ENCODE measurements at places on chromosomes 3 and 15.

GRCh38 chr15:74950078-74950908 lies 6.3 kb downstream of the RPP25 start:
- DNase-seq = peak; percentile 83
- H3K36me3 ChIP-seq = no peaks in the 10 kb centered on the region
- H3K4me1 ChIP-seq = peaks cover 14% of the 10 kb centered on the region
- no peak overlapping the region for H3K27ac ChIP-seq
- H3K27me3 ChIP-seq = peaks cover 1% of the 10 kb centered on the region
- no peak overlapping the region for H3K4me3 ChIP-seq

GRCh38 chr3:62131620-62132019 lies 241.7 kb downstream of the FEZF2 start:
- H3K27ac ChIP-seq = no peak overlapping the region
- H3K4me1 ChIP-seq = no peaks in the 10 kb centered on the region
- H3K36me3 ChIP-seq = no peaks in the 10 kb centered on the region
- H3K27me3 ChIP-seq = no peaks in the 10 kb centered on the region
- H3K4me3 ChIP-seq = no peak overlapping the region
- DNase-seq = no peak

- no peaks in the 10 kb centered on the region for H3K27me3 ChIP-seq
- no peak for DNase-seq
- H3K4me1 ChIP-seq = no peaks in the 10 kb centered on the region
- H3K36me3 ChIP-seq = no peaks in the 10 kb centered on the region
- no peak overlapping the region for H3K27ac ChIP-seq
Observed at GRCh38 chr3:55059027-55059629, 131.3 kb upstream of the LRTM1 start.

DNA sequence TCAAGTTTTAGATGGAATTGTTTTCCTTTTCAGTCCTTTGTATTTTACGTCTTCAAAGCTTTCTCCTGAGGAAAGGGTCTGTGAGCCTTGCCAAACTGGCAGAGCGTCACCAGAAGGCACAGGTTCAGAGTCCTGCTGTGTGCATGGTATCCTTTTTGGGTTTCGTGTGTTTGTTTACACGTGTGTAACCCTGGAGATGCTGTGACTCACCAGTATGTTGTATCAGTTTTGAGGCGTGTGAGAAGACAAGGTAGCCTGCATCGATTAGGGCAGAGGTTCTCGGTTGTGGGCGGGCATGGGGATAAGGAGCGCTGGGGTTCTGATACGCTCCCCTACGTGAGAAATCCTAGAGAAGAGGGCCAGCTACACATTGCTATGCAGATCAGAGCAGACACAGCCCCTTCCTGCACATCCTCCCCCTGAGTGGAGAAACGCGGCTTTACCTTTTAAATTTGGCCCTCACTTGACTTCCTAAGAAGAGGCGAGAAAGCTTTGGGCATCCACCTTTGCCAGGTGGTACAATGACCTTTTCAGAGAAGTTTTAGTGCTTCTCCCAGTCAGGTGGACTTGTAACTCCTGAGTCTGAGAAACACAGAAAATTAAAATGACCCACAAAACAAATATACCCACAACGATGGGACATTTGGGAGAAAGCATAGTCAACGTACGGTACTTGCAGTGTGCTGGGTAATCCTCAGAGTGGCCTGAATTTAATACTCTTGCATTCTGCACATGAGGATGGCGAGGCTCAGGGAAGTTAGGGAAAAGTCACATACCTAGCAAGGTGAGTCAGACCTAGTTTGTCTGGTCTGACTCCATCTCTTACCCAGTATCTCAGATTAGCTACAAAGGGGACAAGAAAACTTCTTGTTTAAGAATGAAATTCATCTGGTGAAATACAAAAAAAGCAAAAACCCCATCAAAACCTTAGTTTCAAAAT lies 38.1 kb downstream of the TRAK1 start:
- H3K27ac ChIP-seq = no peak overlapping the region
- no peak for DNase-seq
- H3K4me1 ChIP-seq = no peaks in the 10 kb centered on the region
- H3K27me3 ChIP-seq = no peaks in the 10 kb centered on the region
- no peak overlapping the region for H3K4me3 ChIP-seq

DNA sequence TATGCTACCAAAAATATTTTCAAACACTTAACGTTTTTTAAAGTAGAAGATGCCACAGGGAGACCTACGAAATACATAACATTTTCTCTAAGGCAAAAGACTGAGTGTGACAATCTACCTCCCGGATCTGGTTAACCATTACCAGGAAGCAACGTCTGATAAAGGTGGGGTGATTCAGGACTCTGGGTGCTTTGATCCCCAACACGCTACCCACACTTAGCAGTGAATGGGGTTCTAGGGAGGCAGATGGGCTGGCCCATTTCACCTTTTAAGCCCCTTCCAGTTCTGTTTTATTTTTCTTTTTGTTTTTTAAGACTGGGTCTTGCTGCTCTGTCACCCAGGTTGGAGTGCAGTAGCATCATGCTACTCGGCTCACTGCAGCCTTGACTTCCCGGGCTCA lies 39.5 kb downstream of the EIF4E3 start:
- no peak for DNase-seq
- no peak overlapping the region for H3K4me3 ChIP-seq
- H3K4me1 ChIP-seq = peaks cover 53% of the 10 kb centered on the region

GRCh38 chr3:194329583-194329965 lies 21.6 kb downstream of the CPN2 start:
- H3K36me3 ChIP-seq = no peaks in the 10 kb centered on the region
- no peak overlapping the region for H3K4me3 ChIP-seq
- no peak for DNase-seq
- no peak overlapping the region for H3K27ac ChIP-seq

DNA sequence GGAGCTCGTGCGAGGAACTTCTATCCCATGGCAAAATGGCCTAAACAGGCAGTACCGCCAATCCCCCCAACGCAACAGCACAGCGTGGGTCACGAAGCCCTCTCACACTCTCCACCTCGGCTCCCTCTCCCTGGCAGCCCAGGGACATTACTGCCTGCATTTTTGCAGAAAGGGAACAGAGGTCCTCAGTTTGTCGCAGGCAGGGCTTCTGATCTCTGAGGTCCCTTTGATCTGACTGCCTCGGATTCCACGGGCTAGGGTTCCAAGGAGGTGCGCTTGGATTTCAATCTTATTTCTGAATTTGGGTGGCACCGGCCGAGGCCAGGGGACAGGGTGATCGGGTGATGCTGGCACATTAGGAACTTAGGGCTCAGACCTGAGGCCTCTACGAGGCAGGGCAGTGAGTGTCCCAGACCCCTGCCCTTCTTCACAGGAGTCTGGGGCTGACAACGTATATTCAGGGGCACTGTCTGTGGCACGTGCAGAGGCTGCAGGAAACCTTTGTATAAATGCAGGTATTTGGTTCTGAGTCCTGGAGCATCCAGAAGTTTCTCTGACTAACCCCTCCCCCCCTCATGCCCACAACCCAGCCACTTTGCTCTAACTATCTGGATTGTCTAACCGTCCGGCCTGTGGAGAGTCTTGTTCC lies 197.9 kb downstream of the XXYLT1 start:
- no peak for DNase-seq
- H3K4me1 ChIP-seq = no peaks in the 10 kb centered on the region
- H3K27me3 ChIP-seq = no peaks in the 10 kb centered on the region

All from activated CD4-positive, alpha-beta memory T cell treated with anti-CD3 and anti-CD28 coated beads, Interleukin-2, amount 10 ng/mL, durations not matched to agents 7 days and 5 days (primary cell).